KBM-7 (cell line): ENCODE measurements at places on chromosomes 7 and 10.

GRCh38 chr10:66307826-66308225, 618.0 kb upstream of the LRRTM3 start:
- no peak for DNase-seq

GRCh38 chr10:85599081-85599480, 767.5 kb downstream of the GRID1 start:
- DNase-seq: no peak

- DNase-seq: peak; percentile 43
Observed at GRCh38 chr7:118104812-118105441, 79.0 kb upstream of the LSM8 start.

DNA sequence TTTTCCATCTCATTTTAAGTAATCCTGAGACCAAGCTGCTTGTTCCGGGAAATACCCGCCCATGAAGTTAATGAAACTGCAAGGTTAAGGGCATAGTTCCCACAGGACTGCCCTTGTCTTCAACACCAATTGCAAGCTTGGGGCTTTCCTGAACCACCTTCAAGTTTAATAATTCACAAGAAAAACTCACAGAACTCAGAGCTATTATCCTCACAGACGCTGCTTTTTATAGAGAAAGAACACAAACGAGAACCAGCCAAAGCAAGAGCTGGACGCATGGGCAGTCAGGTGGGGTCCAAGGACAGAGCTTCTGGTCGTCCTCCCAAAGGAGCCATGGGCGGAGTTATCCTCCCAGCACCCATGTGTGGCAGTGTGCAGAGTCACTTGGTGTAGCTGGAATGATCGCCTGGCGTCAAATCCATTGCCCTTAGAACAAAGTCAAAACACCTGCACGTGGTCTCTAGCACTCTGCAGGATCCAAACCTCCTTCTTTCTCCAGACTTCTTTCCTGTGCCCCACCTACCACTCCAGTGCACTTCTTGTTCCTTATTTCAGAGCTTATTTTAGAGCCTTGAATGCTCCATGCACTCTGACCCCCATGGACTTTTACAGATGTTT, 56.7 kb downstream of the SNX10 start:
- peak; percentile 52 for DNase-seq

DNA sequence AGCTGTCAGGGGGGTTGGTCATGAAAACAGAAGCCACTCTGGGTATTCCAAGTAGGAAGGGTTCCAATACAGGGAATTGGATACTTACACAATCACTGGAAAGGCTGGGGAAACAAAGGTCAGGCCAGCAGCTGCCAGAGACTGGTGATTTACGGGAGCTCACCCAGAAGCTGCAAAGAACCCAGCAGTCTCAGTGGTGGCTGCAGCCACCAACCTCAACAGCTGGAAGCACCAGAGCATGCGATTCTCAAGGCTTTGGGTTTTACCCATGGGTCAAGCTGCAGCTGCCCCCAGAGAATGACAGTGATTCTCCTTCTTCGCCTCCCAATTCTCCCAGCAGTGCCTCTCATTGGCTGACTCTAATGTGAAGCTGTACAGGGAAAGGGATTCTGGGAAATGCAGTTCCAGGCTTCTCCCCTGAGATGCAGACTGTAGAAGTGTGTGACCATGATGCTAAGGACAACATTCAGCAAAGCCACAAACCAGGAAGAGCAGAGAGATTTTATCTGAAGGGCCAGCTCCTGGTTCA, 107.2 kb upstream of the TCF7L2 start:
- peak; percentile 23 for DNase-seq

DNA sequence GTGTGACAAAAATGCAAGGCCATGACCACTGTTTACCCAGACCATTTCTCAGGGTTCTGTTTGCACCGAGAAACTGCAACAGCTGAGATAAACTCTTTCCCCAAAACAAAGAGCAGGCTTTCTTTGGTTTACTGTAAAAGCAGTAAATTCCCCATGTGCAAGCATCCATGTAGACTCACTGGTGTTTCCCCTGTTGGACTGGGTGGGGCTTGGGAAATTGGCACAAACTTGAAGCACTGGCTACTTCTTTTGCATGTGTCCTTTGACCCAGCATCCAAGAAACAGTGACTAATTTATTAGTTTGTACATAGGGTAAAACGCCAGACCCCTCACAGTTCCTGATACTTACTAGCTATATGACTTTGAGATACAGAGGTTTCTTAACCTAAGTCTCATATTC, 12.3 kb downstream of the IQUB start:
- DNase-seq: no peak

- DNase-seq: no peak
Observed at GRCh38 chr10:20713420-20713819, 183.7 kb downstream of the NEBL start.

GRCh38 chr7:18573410-18574234, 78.1 kb downstream of the HDAC9 start:
- no peak for DNase-seq

GRCh38 chr10:119831656-119832055, 41.0 kb downstream of the MCMBP start:
- DNase-seq: no peak

GRCh38 chr10:117075064-117075463, 63.0 kb downstream of the VAX1 start:
- DNase-seq: no peak

GRCh38 chr7:20116869-20117268, 100.3 kb downstream of the MACC1 start:
- DNase-seq: no peak
